ENCODE measurements at places on chromosomes 2 and 18.

DNA sequence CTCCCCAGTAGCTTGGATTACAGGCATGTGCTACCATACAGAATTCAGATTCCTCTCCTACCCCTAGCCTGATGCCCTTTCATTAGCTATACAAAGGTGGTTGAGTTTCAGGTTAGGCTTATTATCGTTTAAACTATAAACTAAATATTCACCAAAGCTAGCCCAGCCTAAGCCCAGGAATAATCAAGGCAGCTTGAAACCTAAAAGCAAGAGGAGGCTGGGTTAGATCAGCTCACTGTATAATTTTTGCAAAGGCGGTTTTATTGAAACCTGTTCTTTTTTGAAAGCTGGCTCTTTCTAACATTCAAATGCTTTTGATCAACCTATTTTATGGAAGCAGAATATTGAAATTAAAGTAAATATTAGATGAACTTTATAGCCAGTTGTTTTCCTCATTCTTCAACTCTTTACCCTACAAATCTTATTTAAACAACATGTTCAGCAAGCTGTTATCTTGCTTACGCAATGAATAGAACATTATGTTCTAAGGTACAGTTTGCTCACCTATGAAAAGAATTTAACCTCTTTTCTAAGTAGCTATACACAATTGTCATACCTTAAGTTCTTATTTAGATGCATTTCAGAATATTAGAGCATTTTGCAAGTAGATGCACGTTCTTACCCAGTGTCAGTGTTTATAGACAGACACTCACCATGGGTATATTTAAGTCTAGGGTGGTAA is 241.6 kb downstream of the NEDD4L start:
- no peak for DNase-seq

DNA sequence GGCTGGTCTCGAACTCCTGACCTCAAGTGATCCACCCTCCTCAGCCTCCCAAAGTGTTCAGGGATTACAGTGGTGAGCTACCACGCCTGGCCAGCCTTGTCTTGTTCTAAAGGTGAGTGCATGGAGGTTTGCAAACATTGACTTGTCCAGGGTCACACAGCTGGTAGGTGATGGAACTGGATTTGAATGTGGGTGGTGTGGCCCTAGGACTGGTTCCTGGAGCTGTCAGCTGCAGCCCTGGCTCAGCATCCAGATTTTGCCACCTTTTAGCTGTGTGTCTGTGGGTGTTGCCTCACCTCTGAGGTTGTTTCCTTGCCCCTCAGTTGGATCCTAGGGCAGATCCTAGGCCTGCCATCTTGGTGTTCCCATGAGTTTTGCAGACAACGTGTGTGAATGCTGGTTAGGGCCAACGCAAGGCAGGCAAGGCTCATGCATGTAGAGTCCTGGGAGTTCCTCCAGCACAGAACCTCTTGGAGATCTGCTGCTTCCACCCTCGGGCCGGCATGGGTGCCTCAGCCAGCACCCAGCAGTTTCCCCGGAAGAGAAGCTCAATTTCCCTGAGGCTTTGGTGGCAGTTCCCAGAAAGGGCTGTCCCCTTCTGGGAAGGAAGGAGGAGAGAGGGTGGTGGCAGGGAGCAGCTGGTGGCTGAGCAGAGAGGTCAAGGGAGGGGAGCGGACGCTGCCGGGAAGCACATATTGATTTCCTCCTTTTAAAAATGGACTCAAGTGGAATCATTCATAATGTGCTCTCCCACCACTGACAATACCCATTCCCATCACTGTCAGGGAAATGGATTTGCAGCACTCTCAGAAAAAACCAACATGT is 127.6 kb upstream of the HS6ST1 start:
- no peak for DNase-seq

DNA sequence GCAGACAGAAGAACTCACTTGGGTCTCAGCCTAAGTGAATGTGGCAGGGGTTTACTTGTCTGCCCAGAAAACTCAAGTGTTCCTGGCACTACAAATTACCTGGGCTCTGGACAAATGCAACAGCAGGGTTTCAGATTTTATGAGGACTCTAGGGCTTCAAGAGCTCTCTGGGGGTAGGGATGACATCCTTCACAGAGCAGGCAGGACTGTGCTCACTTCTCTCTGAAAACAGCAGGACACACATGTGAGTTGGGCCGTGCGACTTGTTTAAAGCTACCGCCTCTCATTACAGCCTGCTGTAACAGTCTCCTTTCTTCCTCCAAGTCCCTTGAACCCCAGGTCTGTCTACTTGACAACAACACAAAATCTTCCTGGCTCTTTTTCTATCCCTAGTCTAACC is 212.6 kb downstream of the EN1 start:
- no peak for DNase-seq

DNA sequence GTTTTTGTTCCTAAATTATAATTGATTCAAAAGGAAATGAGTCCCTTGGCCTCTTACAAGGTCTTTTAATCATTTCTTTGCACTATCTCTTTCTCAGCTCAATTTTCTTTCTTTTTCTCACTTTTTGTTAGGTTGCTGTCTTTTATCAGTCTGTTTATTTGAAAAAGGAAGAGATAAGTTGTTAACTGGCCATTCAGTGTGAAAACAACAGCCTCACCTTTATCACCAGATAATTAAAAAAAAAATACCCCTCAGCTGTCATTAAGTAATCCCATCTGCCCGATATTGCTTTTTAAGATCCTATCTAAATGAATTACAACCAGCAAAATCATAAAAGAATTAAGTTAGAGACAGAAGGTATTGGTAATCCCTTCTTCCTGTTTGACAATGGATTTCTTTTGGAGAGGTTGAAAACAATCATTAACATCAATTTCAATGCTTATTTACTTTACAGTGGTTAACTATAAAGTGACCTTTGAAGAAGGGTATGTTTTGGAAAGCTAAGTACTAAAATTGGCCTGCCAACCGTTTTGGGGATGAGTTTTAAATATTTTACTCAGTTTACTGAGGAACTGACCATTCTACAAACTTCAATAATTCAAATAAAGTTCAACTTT is 104.9 kb downstream of the TGIF1 start:
- DNase-seq: no peak

DNA sequence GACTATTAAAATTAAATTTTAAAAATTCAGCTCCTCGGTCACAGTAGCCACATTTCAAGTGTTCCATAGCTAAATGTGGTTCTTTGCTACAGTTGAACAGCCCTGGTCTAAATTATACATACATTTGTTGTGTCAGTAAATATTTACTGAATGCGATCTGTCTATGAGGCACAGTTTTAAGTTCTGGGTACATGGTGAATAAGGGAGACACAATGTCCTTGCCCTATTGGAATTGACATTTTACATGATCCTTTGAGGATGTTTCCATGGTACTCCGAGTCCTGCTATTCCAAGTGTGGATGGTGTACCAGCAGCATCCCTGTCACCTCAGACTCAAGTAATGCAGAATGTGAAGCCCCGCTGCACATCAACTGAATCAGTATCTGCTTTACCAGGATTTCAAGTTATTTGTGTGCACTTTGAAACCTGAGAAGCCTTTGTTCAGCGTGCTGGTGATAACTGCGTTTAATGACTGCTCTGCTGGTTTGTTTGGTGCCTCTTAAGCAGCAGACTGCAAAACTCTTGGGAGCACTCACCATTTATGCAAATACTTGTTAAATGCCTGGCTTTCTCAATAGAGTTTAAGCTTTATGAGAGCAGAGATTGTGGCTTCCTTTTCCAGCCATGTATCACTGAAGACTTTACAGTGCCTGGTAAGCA is 1.5 kb downstream of the GALNT1 start:
- DNase-seq: no peak

GRCh38 chr18:43855376-43855775 is 578.1 kb upstream of the SYT4 start:
- no peak for DNase-seq

DNA sequence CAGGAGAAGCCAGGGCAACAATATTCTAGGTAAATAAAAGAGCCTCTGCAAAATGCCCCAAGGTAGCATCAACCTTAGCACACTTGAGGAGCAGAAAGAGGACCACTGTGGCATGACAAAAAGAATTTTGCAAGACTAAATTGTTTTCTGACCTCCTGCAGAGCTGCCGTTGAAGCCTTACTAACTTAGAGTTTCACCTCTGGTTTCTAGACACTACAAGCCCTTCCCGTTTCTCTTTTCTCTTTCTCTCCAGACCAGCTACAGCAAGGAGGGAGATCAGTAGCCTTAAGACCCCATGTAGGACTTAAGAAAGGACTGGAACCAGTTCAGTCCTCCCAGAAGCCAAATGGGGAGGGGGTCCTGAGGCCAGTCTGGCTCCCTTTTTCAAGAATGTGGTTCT is 73.3 kb upstream of the SP3 start:
- no peak for DNase-seq

GRCh38 chr2:163665817-163666216 is 70.0 kb downstream of the FIGN start:
- no peak for DNase-seq

GRCh38 chr2:9646196-9647030 is 15.6 kb upstream of the YWHAQ start:
- no peak for DNase-seq

DNA sequence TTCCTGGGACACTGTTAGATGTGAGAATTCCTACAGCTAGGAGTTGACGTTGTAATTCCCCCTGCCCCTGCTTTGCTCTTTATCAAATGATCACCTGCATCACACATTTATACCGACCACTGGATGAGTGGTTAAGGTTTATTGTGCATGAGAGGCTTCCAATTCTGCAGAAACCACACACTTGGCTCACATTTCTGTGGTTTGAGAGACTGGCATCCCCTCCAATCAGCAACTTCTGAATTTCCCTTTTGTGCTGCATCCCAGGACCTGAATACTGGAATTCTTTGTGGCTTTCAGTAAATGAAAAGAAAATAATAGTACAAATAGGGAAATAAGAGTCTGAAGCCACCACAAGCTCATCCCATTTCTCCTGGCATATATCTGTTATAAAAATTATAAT is 628.7 kb upstream of the PIK3C3 start:
- no peak for DNase-seq

GRCh38 chr2:225013425-225014365 is 28.6 kb downstream of the DOCK10 start:
- DNase-seq: no peak

- no peak for DNase-seq
These were observed 102.5 kb downstream of the LOXHD1 start for GRCh38 chr18:46554406-46555080.

DNA sequence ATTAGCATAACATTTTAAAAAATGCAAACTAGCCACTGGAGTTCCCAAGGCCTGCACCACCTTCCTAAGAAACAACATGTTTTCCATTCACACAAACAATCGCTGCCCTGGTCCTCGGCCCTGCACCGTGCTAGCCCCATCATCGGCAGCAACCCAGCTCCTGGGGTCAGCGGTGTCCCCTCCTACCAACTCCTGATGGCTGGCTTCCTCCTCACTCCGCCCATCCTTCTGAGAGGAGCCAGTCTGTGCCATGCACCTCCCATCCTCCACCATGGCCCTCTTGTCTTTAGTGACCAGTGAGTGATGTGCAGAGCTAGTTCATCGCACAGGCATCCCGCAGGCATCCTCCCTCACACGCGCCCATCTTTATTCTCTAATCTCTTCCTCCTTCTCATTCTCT is 81.9 kb downstream of the LONRF2 start:
- no peak for DNase-seq

- no peak for DNase-seq
These were observed 40.2 kb upstream of the SKA1 start for GRCh38 chr18:50334546-50335152.

- DNase-seq: no peak
These were observed 10.6 kb downstream of the DGUOK start for GRCh38 chr2:73937103-73937885.

DNA sequence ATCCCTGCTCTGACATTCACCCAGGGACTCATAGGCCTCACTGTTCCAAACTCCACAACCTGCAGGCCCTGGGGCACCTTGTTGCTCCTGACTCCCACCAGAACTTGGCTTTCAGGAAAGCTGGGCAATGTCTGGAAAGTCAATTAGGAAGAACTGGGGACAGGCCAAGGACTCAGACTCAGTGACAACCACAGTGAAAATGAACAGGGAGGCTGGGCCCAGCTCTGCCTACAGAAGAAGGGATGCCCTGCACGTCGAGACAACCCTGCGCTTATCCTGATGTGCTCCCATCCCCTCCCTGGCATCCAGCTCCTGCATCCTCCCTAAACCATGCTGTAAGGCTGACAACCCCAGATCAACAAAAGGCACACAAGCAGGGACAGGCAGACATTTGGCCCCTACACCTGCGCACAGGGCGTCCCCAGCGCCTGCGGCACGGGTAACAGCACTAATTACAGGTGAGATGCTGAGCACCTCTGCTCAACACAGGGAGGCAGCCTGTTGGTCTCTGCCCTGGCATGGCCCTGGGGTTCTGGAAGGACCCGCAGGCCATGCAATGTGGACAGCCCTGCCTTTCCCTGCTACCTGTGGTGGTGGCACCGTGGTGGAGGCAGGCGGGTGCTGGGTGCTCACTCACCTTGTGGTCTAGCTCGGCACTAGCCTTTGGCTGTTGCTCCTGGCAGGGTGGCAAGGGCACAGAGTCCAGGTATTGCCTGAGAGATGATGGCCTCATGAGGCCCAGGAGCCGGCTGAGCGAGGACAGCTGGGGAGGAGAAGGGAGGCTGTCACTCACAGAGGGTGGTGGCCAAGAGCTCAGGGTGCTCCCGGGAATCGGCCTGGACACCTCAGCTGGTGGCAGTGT is 23.6 kb upstream of the SEMA4C start:
- DNase-seq: no peak

- DNase-seq: no peak
These were observed 4.1 kb downstream of the ASB3 start for GRCh38 chr2:53782676-53783075.

- no peak for DNase-seq
These were observed 37.0 kb downstream of the KCNF1 start for GRCh38 chr2:10948606-10949230.

DNA sequence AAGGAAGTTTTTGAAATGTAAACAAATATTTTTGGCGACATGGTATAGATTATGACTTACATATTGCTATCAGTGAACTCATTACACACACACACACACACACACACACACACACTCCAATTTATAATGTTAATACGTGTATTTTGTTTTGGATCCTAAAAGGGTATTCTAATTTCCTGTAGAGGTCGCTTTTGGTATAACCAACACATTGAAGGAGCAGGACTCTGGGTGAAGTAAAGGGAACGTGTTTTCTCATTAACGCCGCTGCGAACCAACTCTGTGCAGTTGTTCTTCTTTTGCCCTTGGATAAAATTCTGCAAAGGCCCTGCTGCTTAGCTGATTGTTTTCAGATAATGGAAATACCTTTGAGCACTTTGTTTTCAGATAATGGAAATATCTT is 190.4 kb downstream of the PMAIP1 start:
- DNase-seq: no peak

- DNase-seq: no peak
These were observed 682 bp upstream of the LNPK start for GRCh38 chr2:176002688-176003210.

DNA sequence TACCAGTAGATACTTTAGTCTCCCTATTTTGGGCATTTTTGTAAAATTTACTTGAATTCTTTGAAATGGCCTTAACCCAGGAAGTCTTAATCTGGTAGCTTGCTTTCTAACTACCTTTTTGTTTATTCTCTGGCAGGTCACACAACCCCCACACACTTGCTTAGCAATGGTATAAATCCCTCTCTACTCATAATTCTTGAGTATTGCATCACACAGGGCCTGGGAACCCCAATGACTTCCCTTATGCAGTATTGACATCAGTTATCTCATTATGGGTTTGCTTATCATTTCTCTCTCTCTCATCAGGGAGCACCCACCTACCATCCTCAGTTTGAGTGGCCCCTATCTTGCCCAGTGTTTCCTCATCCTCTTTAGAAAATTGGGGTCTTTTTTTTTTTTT is 207.1 kb downstream of the KCNS3 start:
- no peak for DNase-seq

- no peak for DNase-seq
These were observed 225.4 kb upstream of the ID2 start for GRCh38 chr2:8456151-8457091.

All from D721Med (cell line).